ENCODE measurements at places on chromosomes 16 and 17.

GRCh38 chr16:296276-296675, 13.3 kb downstream of the PDIA2 start:
- no peak for DNase-seq

GRCh38 chr16:25121824-25122600, 10.5 kb downstream of the LCMT1 start:
- DNase-seq: no peak

DNA sequence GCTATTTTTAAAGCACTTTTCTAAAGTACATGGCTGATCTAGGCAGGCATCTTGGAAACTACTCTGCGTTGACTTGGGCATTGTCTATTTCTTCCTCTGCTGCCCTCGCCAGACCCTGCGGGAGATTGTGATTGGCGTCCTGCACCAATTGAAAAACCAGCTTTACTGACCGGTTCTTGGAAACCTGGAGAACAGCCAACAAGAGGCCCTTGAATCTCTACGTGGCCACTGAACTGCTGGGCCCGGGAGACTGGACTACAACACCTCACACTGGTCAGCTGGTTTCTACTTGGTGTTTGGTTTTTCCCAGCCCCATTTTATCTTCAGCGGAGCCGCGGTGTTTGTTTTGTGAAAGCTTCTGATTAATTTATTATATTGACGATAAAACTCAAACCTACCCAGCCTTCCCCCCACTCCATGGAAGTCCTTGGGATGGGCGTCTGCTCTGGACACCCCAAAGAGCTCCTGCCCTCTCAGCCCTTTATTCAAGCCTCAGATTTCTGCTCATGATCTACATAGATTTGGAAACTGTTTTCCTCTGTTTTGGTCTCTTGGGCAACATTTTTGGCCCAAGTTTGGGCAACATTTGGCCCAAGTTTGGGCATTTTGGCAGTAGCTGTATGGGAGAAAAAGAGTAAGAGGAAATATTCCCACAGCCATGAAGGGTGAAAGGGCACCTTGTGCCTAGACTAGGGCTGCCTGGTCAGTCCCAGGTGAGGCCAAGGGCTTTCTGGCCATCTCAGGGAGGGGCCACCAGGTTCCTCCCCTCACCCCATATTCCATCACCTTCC, 4.7 kb downstream of the MLX start:
- no peak for DNase-seq

DNA sequence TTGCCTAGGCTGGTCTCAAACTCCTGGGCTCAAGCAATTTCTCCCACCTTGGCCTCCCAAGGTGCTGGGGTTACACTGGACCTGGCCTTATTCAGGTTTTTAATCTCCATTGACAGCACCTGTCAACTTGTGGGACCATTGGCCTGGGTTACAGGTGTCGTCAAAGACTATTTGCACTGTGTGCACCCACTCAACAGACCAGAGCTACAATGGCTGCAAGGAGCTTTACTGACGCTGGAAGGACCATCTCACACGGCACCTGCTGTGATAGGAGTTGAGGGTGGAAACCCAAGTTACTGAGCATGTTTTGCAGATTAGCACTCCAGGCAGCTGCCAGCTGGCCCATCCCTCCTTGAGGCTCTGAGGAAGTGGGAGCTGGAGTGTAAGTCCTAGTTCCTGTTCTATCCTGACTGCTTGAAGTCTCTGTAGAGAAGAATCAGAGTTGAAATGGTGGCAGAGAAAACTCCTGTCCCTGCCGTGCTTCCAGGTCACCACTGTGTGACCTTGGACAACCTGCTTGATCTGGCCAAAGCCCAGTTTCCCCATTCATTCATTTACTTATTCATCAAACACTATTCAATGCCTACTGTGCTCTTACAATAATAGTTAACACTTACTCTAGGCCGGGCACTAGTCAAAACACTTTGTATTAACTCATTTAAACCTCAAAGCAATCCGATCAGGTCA, 42.4 kb upstream of the LONP2 start:
- no peak for DNase-seq

DNA sequence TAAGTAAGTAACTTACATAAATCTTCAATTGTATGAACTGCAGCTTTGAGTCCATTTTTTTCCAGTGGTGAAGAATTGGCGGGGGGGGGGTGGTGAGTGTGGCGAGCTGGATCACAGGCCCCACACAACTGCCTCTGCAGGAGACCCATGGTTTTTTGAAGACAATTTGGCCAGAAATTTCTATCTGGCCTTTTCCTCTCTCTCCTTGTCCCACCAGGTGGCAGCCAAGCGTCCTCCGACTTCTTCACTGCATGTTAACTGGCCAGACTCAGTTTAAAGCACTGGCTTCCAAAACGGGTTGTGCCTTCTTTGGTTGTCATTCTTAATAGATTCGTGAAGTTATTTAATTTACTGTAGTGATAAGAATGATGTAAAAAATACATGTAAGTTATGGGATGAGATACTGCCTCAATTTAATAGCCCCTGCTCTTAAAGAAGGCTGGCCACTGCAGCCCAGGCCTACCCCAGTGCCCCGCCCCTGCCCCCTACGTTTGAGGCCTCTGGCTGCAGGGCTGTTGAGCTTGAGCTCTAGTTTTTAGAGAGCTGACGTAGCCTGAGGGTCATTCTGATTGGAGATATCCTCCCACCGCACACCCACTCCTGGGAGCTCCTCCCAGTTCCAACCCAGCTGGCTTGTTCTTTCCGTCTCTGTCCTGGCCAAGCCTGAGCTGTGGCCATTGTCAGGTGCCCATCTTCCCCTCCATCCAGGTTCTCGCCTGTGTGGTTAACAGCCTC, 36.4 kb downstream of the AKAP1 start:
- DNase-seq: no peak

GRCh38 chr17:1110862-1111598, 68.8 kb downstream of the ABR start:
- DNase-seq: no peak

GRCh38 chr17:82924812-82925211, 85.0 kb upstream of the ZNF750 start:
- no peak for DNase-seq

GRCh38 chr16:51146256-51146924, 4.7 kb downstream of the SALL1 start:
- no peak for DNase-seq

DNA sequence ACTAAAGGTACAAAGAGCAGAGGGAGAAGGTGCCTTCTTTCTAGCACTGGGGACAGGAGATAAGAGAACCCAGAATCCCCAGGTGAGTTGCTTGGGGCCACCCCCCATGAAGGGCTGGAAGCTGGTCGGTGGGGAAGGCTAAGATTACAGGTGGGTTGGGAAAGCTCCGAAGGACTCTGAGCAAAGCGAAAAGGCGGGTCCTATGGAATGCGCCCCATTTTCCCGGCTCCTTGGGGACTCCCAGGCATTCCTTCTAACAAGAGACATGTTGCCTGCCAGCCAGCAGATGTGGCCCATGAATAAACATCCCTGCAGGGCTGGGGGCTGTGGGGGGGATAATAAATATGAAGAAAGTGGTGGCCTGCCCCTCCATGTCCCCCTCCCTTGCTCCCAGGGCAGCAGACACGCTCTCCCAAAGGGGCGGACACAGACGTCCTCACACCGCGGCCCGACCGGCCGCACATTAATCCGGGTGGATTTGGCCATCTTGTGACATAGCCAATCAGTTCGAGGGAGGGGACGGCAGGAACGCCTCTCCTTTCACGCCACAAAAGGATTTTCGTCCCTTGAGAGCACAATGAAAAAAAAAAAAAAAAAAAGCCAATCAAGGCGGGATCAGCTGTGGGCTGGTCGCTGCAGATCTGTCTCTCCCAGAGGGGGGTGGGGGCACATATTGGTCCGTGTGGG, 98.5 kb downstream of the SOX9 start:
- no peak for DNase-seq

GRCh38 chr17:47978324-47978723, 7.4 kb downstream of the CDK5RAP3 start:
- DNase-seq: peak; percentile 37

GRCh38 chr17:50219342-50219741, 17.9 kb upstream of the COL1A1 start:
- no peak for DNase-seq

GRCh38 chr17:76934561-76935320, 66.5 kb downstream of the MGAT5B start:
- DNase-seq: no peak

DNA sequence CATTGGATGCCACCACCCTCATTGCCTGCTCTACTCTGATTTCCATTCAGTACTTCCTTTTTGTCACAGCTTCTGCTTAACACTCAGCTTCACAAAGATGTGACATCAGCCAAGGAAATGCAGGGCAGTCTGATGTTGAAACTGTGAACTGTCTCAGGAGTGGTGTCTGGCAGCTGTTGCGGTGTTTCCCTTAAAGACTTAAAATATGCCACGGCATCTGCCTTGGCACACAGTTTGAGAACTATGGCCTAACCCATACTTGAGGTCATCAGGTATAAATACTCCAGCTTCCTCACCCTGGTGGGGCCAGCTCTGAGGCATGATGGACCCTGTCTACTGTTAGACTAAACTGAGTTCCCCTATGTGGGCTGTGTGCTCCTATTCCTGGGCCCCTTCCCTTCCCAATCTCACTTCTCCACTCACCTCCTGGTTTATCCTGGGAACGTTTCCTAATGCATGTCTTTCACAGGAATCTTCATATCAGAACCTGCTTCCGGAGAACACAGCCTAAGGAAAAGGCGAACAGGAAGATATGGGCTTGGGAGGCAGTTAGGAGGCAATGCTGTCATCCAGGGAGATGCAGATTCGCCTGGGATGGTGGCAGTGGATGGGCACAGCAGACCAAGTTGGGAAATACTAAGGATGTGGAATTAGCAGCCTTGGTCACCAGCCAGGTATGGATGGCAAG, 96.5 kb downstream of the WSCD1 start:
- no peak for DNase-seq

GRCh38 chr16:28845761-28846079, 428 bp downstream of the TUFM start:
- DNase-seq: no peak
